ENCODE measurements at places on chromosomes 16 and 17. TPM values are rescaled to one million over a fixed set of nuclear protein-coding genes. Genes with fewer than 3 reads are reported as not detected.

DNA sequence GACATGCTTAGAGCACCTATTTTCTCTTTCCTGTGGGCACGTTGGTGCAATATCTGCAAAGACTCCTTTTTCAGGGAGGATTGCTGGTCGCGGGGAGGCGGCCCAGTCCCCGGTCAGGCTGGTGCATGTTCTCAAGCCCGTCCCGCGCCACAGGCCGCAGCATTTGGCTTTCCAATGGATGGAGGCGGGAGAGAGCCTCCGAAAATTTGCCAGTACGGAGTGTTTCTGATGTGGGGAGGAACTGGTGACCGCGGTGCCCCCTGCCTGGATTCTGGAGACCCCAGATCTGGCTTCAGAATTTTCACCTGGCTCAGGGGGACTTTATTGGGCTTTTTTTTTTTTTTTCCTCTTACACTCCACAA, 2.3 kb downstream of the CMIP start:
- no peak for DNase-seq

DNA sequence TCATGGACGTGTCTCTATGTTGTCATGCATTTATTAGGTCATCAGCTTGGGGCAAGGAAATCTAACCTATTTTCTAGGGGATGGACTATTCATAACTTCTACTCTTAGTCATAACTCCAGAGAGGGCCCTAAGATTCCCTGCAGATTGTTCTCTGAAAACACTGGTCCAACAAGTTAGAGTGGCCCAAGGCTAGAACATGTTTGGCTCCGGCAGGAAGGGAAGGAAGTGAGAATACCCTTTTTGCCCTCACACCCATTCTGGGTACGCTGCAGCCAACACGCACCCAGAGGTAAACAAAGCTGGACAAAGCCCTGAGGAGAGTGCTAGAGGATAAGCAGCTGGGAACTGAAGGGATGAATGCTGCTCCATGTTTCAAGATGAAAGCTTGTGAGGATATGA, 9.9 kb downstream of the C16orf86 start:
- no peak for DNase-seq

DNA sequence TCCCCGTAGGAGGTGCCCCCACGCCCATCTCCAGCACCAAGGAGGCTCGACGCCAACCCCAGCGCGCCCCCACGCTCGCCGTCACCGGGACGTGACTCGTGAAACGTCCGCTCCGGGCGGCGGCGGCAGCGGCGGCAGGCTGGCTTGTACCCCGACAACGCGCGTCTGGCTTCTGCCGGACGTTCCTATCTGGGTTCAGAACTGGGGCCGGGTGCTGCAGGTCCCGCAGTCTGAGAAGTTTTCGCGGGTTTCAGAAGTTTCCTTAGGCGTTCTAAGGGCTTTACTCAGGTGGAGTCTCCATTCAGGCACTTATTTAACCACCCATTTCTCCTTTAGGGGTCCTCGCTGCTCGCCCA, 672 bp upstream of the ALKBH5 start:
- peak; percentile 85 for DNase-seq

DNA sequence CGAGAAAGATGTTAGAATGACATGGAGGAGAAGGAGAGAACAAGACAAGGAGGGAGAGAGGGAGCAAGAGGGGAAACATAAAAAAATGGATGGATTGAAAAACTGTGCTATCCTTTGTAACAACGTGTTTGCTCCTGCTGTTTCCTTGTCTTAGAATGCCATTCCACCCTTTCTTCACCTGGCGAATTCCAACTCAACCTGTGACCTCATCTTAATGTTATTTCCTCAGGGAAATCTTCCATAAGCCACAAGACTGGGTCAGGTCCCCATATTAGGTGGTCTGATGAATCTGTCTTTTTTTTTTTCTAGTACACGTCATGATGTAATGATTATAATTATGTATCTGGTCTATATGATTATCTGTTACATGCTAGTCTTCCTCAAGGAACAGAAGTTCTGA, 195.0 kb upstream of the MAF start:
- no peak for DNase-seq

- no peak for DNase-seq
These were observed 1.2 kb upstream of the BCO1 start for GRCh38 chr16:81237282-81237681.

DNA sequence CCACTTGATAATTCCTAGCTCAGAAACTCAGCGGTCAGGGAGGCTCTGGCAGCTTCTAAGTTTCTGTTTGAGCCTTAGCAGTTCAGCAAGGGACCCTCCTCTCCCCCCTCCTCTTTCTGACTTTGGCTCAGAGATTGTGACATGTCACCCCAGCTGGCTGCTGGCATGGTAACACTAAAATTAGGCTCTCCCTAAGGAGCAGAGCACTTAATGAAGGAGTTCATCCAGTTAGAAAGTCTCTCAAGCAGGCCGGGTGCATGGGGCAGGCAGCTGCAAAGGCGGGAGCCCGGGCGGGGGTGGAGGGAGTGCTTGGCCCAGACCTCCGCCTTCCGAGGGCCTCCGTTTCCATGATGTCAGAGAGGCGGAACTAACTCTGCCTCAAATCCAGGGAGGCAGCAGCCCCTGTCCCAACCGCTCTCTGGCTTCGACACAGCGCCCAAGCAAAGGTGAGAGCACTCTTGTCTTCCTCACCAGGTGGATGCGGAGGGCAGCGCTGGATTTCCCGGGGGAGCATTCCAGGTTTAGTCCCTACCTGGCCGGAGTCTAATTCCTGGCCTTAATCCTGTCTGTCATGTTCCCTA, 128.0 kb upstream of the PLCG2 start:
- DNase-seq, result no peak

DNA sequence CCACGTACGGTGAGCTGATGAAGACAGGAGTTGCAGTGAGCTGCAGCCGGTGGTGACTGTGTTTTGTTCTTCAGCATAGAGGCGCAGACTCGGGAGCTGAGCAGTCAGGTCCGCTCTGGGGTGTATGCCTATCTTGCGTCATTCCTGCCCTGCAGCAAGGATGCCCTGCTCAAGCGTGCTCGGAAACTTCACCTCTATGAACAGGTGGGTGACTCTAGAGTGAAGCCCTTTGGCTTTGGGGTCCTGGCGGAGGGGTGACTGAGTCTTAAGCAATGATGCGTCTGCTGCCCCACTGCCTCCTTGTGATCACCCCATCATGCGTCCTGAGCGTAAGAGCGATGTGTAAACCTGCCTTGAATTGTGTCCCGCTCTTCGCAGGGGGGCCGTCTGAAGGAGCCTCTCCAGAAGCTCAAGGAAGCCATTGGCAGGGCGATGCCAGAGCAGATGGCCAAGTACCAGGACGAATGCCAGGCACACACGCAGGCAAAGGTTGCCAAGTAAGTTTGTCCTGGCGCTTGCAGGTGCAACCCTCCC, 22.9 kb downstream of the UBN1 start:
- DNase-seq, result no peak

DNA sequence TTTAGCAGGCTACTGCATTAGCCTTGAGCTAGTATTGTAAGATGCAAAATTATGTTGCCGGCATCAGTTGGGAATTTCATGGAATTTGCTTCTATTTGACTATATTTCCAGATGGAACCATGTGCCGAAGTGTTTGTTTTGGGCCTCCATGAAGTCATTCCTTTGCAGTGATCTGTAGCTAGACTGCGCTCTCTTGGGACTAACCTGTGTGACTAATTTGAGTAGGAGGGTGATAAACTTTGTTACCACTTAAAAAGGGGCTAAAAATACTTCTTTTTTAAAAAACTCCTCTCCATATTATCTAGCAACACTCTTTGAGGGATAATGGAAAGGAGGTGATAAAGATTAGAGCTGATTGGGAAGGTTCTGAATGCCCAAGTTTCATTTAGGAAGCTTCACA, 166.8 kb upstream of the TBX2 start:
- no peak for DNase-seq

GRCh38 chr17:45677770-45678169, 106.3 kb upstream of the CRHR1 start:
- peak; percentile 57 for DNase-seq

DNA sequence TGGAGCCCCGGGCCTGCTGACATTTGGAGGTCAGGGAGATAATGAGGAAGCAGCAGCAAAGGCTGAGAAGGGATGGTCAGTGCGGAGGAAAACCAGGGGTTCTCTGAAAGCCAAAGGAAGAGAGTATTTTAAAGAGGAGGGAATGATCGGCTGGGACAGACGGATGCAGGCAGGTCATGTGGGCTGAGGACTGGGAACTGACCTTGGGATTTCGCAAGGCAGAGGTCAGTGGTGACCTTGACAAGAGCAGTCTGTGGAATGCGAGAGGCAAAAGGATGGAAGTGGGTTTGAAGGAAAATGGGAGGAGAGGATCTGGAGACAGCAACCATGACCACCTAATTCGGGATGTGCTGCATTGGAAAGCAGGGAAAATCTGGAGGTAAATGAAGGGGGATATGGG, 10.2 kb downstream of the EFTUD2 start:
- no peak for DNase-seq

GRCh38 chr17:55825213-55825612, 74.4 kb downstream of the PCTP start:
- peak; percentile 9 for DNase-seq

DNA sequence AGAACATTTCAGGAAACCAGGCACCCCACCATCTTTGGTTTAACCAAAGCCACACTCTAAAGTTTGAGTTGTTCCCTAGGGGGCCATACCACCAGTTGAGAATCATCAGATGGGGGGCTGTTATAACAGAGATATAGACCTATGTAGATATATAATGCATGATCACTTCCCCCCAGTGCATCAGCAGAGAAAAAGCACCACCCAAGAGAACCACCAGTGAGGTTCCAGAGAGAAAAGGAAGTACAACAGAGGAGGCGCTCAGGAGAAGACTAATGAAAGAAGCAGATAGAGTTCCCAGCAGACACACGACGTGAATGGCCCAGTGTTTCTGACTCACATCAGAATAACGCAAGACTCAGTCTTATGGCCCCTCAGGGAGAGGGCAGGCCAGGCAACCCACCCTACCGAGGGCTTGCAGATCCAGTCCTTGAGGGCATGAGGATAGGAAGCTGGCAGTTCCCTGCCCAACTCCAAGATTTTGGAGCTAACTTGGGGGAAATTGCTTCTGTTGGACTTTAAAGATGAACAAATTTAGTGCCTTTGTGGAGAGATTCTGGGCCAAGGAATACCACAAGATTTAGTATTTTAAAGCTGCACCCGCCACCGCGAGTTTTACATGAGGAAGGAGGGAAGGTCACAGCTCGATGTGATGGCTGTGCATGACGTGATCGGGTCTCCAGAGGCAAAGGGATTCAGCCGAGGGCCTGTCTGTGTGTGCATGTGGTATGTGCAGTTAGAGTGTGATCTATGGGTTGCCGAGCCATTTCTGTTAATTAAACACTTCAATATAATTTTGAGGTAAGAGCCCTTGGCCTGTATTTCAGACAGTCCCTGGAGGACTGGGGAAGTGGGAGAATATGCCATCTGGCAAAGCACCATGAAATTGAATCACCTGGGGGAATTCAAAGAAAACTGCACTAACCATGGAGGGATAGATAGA, 53.1 kb downstream of the AIPL1 start:
- DNase-seq, result peak; percentile 81

- DNase-seq, result no peak
These were observed 285.3 kb downstream of the FOXL1 start for GRCh38 chr16:86863609-86864008.

GRCh38 chr17:40538019-40538935, 27.0 kb downstream of the CCR7 start:
- peak; percentile 29 for DNase-seq

DNA sequence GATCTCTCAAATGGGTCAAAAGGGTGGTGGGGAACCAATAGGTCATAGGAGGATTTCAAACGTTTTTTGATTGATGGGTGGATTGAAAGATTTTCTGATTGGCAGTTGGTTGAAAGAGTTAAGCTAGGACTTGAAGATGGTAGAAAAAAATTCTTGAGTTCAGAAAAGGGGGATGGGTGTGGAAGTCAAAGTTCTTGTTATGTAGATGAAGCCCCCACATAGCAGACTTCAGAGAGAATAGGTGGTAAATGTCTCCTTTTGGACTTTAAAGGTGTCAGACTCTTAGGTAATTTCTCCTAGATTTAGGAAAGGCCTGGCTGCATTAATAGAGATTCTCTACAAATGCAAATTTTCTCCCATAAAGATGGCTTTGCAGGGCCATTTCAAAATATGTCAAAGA, 163.3 kb downstream of the HS3ST4 start:
- no peak for DNase-seq

DNA sequence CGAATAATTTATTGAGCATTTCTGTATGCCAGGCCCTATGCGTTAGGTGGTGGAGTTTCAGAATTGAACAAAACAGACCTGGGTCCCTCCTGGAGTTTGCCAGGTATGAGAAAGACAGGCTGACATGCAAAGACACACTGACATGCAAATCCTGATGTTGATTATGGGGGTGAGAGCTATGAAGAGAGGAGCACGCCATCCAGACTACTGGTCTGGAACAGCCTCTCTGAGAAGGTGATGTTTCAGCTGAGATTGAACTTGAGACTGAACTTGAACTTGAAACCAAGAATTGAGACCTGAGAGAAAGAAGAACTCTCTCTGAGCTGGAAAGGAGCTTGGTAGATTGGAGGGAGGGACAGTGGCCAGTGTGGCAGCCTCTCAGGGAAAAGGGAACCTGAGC, 14.2 kb upstream of the CACNG4 start:
- no peak for DNase-seq

DNA sequence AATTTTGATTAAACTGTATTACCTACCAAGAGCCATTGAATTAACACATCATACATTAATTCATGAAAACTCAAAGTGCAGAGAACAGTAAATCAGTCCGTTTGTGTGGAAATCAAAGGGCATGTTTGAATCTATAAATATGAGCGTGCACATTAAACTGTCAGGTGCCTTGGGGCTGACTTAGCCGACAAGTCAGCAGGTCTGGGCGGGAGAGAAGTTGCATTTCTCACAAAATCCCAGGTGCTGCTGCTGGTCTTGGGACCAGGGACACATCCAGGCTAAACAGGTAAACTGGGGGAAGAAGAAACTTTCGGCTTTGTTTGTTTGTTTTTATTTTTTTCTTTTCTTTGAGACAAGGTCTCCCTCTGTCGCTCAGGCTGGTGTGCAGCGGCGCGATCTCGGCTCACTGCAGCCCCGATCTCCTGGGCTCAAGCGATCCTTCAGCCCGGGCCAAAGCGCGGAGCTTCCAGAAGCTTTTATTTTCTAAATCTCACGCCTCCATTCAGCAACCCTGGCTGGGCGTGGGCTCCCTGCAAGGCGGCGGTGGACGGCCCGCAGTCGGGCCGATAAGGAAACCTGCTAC, 213.9 kb downstream of the MRTFB start:
- DNase-seq, result peak; percentile 67

Gene KIAA0513
- 3.5 TPM for total RNA-seq

Gene TNFRSF17
- 0.48 TPM for total RNA-seq

Gene CDRT15L2
- not detected for total RNA-seq

Gene SYNGR2
- 17.3 TPM for total RNA-seq

Gene KRT32
- total RNA-seq, result not detected

All from RPMI7951 (cell line).